ENCODE measurements at places on chromosomes 5 and 9.

GRCh38 chr5:7916171-7916804, 47.3 kb downstream of the MTRR start:
- no peak for DNase-seq

- no peak for DNase-seq
Measured at GRCh38 chr9:127654619-127655018, 42.5 kb downstream of the STXBP1 start.

GRCh38 chr5:130514984-130515690, 610.9 kb downstream of the CHSY3 start:
- peak; percentile 49 for DNase-seq

DNA sequence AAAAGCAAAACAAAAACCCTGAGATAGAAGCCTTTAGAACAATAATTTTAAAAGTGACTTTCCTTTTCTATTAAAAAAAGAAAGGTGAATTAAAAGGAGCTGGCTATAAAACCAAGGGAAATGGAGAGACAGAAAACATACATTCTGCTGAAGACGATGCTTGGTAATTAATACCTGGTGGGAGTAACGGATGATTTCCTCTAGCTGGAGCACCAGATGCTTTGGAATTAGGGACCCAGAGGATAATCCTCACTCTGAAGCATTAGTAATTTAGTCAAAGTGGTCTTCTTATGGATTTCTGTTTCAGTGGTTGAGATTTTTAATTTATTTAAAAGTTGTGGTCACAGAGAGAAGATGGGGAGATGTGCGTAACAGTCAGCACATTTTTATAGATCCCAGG, 982.5 kb downstream of the TLE4 start:
- DNase-seq, result no peak

GRCh38 chr5:121693864-121694263, 157.8 kb upstream of the FTMT start:
- DNase-seq, result no peak

DNA sequence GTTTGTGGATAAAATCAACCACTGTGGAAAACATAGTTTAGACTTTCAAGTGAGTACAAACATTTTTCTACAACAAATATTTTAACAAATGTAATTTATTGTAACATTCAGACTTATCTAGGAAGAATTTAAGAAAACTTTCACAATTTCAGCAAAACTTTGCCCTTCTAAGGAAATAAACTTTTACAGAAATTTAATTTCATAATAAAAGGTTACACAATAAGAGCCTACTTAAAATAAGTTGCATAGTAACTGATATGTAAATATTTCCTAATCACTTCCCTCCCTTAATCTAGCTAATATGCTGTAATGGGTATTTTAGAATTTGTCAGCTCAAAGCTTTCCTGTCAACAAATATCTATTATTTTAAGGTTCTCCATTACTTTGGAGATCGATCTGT, 1899.9 kb downstream of the MAT2B start:
- no peak for DNase-seq

DNA sequence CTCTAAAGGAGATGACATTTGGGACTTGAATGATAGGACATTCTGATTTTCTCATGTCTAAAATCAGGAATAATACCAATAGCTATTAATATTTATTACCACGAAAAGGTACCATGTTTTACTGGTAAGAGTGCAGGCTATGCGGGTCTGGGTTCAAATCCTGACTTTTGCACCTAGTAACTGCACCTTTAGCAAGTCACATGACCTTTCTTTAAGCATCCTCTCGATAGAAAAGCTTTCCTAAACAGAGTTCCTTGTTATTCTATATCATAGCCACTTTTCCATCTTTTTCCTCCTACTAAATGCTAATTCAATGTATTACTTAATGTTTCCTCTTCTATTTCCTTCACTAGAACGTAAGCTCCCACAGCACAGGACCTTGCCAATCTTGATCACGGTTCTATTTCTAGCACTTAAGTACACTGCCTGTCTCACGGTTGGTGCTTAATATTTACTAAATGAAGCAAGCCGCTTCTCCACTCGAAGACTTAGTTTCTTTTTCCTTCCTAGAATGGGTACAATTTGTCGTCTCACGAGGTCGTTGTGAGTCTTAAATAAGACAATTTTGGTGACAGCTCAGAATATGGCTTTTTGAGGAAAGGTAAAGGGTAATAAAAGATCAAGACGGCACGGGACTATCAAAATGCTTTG, 816 bp downstream of the RBM18 start:
- DNase-seq, result no peak

GRCh38 chr9:122095010-122095767, 2.1 kb upstream of the TTLL11 start:
- peak; percentile 20 for DNase-seq

- no peak for DNase-seq
Measured at GRCh38 chr5:14693070-14693469, 28.6 kb downstream of the OTULIN start.

GRCh38 chr9:34338665-34339385, 9.5 kb downstream of the NUDT2 start:
- DNase-seq, result no peak

DNA sequence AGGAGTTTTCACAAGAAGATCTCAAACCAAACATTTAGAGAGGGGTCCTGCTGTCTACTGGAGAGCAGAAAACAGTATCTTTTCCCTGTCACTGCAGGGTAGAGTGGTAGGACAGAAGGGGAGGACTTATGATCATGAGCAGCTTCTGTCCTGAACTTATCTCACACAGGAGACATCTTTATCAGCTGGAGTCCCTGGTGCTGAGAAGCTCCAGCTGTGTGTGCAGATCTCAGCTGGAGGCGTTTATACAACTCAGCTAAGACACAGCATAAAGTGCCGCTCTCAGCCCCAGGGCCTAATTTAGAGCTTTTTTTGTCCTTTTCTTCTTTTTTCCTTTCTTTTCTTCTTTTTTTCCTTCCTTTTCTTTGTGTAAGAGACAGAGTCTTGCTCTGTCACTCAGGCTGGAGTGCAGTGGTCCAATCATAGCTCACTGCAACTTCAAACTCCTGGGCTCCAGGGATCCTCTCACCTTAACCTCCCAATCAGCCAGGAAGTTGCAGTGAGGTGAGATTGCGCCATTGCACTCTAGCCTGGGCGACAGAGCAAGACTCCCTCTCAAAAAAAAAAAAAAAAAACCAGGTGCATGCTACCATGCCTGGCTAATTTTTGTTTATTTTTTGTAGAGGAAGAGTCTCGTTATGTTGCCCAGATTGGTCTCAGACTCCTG, 31.9 kb downstream of the CCDC125 start:
- no peak for DNase-seq

GRCh38 chr9:27818348-27818747, 245.1 kb upstream of the C9orf72 start:
- no peak for DNase-seq

GRCh38 chr9:4172731-4173130, 127.1 kb downstream of the GLIS3 start:
- DNase-seq, result no peak

- no peak for DNase-seq
Measured at GRCh38 chr5:145385276-145385675, 449.9 kb downstream of the PRELID2 start.

- DNase-seq, result no peak
Measured at GRCh38 chr9:122975196-122975595, 34.4 kb downstream of the RABGAP1 start.

- no peak for DNase-seq
Measured at GRCh38 chr5:141654298-141654697, 3.1 kb upstream of the FCHSD1 start.

DNA sequence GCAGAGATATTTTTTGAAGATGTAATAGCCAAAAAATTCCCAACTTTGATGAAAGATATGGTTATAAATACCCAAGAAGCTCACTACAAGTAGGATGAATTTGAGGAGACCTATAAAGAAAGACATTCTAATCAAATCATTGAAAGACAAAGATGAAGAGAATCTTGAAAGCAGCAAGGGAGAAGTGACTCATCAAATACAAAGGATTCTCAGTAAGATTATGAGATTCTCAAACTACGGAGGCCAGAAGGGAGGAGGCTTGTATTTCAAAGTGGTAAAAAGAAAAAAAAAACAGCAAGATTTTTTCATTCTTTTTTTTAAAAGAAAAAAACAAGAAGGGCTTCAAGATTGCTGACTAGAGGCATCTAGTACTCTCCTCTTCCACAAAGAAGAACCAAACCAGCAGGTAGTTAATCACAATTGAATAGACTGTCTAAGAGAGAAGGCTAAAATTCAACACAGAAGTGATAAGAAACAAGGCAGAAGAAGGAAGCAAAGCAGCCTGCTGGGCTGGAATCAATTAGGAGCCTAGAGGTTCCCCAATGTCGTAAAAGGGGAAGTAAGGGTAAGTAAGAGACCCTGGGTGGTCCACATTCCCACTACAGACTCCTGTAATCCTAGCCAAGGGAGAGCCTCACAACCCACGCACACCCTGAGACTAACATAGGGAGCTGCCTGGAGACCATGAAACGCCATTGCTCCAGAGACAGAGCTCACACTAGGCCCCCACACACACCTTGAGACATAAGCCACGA, 59.1 kb upstream of the NIPAL4 start:
- no peak for DNase-seq

DNA sequence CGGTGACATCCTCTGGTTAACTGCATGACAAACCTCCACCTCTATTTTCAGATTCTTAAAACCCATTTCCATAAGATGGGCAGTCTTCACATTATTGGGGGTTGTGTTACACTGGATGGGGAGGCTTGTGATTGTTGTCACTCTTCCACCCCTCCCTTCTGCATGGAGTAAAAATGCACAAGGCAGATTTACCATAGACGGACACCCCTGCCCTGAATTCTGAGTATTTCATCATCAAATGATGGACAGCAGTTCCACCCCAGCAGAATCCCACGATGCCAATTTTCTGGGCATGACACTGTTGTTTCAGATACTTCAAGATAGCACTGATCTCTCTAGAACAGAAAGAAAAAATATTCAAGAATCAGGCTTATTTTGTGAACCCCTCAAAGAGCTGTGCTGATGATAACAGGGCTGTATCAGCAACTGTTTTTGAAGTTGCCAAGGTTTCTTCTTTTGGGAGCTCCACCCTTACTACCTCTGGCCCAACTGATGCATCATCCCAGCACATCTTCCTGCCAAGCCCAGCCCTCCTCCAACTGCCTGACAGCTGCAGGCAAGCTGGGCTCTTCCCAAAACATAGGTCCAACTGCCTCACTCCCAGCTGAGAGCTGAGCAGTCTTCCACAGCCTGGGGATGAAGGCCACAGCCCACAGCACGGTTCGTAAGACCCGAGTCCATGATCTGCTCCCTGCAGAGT, 21.4 kb downstream of the CMBL start:
- no peak for DNase-seq

DNA sequence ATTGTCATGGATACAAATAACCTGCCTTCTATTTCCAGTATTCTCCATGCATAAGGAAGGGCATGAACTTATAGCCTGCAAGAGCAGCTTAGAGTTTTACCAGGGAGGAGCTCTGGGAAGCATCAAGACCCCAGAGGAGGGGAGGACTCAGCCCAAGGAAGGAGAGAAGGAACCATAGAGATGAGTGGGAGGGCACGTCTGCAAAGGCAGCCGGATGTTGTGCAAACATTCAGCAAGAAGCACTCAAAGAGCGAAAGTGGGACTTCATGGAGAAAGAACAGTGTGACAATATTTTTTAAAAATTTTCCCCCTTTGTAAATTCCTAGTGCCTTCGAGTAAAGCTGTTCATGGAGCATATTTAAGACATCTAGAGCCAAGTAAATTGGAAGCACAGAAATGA, 270.1 kb upstream of the PTGER4 start:
- DNase-seq, result no peak

DNA sequence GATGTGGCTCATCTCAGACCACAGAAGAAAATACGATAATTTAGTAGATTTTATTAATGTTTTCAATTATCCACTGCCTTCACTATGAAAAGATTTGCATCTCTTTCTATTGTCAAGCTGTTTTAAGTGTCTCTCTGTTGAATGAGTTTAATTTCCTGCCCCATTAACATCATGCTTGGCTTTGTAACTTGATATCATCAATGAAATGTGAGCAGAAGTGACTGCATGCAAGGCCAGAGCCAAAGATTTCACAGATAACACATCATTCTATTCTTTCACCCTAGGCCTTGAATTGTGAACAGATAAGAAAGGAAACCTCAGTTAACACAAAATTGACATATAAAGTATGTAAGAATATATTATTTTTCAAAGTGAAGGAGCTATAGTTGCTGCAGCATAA, 986.4 kb upstream of the CDH18 start:
- DNase-seq, result no peak

DNA sequence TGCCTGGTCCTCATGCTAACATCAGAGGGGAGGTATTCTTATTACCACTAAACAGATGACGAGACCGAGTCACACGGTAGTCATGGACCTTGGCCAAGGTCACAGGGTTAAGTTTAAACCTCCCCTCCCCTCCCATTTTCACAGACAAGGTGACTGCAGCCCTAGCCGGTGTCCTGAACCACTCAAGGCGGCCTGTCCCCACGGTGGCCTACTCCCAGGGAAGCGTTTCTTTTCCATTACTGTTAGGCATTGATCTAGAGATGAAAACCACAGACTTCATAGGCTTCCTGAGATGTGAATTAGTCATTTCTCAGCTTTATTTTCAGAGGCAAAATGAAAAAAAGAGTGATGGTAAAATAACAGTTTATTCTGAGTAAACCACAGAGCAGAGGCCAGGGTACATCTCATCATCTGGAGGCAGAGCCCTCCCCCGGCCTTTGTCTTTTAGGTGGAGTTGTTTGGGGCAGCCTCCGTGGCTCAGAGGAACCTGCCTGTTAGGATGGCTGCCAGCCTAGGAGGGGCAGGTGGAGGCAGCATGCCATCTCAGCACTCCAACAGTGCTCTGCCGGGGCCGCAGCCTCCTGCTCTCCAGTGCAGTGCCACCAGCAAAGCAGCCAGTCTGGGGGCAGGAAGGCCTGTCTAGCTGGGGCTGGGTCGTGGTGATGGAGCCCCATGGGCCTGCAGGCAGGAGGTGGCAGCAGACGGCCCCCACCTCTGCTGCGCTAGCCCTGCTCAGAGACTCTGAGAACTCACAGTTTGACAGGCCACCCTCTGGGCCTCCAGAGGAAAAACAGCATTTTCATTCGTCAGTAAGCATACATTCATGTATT, 71.2 kb downstream of the RAPGEF1 start:
- DNase-seq, result peak; percentile 58
